ENCODE measurements at places on chromosomes 2 and 18. TPM values are rescaled to one million over a fixed set of nuclear protein-coding genes. Genes with fewer than 3 reads are reported as not detected.
A peak's percentile ranks its signal among the peaks of the same experiment; 100 is the strongest.

- H3K4me3 ChIP-seq, result no peak overlapping the region
- no peak for DNase-seq
- H3K27ac ChIP-seq, result no peak overlapping the region
- no peaks in the 10 kb centered on the region for H3K27me3 ChIP-seq
Measured at GRCh38 chr2:216711348-216711747, 16.0 kb upstream of the IGFBP5 start.

GRCh38 chr18:62610701-62611411, 88.0 kb downstream of the ZCCHC2 start:
- no peaks in the 10 kb centered on the region for H3K27me3 ChIP-seq
- peak overlapping the region; percentile 33 for H3K4me3 ChIP-seq
- no peaks in the 10 kb centered on the region for H3K36me3 ChIP-seq
- H3K27ac ChIP-seq, result no peak overlapping the region

DNA sequence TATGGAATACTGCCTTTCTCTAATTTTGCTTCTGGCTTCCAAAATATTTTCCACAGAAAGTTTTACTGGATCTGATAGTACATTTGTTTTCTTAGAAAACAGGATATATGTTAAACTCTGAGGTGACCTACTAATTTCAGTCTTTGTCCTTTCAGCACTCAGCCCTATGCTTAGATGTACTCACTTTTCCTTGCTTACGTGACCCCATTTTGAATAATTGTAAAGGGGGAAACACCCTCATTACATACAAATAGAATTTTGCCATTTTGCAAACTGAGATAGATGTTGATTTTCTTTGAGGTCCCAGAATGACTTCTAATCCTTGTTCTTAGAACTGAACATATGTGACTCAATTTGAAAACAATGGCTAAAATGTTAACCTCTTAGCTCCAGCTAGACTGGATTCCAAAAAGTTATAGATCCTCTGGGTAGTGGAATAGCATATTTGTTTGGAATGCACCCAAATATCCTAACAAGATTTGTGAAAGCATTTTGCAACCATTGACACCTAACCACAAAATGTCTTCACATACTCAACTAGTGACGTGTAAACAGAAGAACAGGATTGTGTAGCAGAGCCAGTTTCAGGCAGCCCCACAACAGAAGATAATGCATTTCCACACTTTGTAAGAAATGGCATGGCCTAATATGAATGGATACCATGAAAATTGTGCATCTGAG, 44.8 kb upstream of the EHBP1 start:
- peaks cover 15% of the 10 kb centered on the region for H3K4me1 ChIP-seq
- no peak for DNase-seq
- H3K27me3 ChIP-seq, result no peaks in the 10 kb centered on the region
- no peak overlapping the region for H3K4me3 ChIP-seq
- no peaks in the 10 kb centered on the region for H3K36me3 ChIP-seq

The CGREF1 gene
- 4.0 TPM for total RNA-seq

- H3K4me3 ChIP-seq, result no peak overlapping the region
- peaks cover 28% of the 10 kb centered on the region for H3K4me1 ChIP-seq
- no peak for DNase-seq
- peaks cover 21% of the 10 kb centered on the region for H3K27me3 ChIP-seq
- no peak overlapping the region for H3K27ac ChIP-seq
- H3K36me3 ChIP-seq, result no peaks in the 10 kb centered on the region
Measured at GRCh38 chr2:217360111-217360510, 500.2 kb upstream of the TNP1 start.

The CCNT2 gene
- total RNA-seq, result 38.1 TPM

DNA sequence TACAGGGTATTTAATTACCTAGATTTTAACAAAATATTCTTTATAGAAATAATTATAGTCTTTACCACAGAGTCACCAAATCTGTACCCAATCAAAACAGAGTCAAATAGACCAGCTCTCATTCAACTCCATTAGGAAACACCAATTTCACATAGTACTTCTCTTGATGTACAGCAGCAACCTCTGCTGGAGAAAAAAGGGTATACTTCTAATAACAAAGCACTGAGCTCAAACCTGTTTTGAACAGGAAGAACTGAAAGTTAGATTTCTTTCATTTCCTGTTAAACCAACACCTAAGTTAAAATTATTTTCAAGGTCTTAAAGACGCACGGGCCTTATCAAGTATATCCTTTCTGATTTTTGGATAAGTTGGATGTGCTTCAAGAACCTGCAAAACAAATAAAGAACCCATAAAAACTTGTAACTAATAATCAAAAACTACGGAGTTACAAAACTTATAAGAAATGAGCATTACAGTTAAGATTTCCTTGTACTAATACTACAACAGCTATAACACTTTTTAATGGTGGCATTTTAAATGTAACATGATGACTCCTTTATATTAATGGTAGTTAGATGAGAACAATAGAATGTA, 79.0 kb downstream of the TTC21B start:
- no peak overlapping the region for H3K27ac ChIP-seq
- H3K4me1 ChIP-seq, result peaks cover 6% of the 10 kb centered on the region
- no peaks in the 10 kb centered on the region for H3K36me3 ChIP-seq
- DNase-seq, result no peak
- no peak overlapping the region for H3K4me3 ChIP-seq

DNA sequence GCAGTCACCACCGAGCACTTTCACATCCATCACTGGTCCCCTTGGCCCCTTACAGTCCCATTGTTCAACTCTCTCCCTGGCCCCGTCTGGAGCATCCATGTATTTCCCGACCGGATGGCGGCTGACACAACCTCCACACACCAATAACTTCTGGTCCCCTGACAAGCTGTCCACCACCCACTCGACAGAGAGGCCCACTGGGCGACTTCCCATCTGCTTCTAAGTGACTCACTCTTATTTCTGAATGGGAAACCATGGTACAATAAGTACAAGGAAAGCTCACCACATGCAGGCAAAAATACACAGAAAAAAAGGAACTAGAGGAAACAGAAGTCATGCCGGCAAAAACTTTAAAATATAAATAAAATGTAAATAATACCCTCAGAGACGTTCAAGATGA, 82.9 kb upstream of the RAB12 start:
- H3K27ac ChIP-seq, result no peak overlapping the region
- H3K4me3 ChIP-seq, result no peak overlapping the region
- peaks cover 29% of the 10 kb centered on the region for H3K36me3 ChIP-seq

DNA sequence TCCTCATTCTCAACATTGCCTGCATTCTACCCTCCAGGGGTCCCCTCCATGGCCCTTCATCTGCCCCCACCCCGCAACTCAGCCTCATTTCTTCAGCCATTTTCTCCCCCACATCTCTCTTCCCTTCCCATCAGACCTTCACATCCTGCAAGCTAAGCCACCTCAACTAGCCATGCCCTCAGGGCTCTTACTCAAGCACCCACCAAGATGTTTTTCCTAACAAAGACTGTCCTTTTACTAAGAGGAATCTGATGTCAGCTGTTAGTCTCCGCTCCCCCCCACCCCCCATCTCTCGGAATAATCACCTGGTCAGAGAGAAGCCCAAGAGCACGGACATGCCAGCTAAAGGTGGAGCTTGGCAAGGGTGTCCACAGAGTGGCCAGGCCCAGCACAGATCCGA, 4.7 kb upstream of the CAPN10 start:
- no peak for DNase-seq
- H3K27me3 ChIP-seq, result no peaks in the 10 kb centered on the region
- no peaks in the 10 kb centered on the region for H3K36me3 ChIP-seq

DNA sequence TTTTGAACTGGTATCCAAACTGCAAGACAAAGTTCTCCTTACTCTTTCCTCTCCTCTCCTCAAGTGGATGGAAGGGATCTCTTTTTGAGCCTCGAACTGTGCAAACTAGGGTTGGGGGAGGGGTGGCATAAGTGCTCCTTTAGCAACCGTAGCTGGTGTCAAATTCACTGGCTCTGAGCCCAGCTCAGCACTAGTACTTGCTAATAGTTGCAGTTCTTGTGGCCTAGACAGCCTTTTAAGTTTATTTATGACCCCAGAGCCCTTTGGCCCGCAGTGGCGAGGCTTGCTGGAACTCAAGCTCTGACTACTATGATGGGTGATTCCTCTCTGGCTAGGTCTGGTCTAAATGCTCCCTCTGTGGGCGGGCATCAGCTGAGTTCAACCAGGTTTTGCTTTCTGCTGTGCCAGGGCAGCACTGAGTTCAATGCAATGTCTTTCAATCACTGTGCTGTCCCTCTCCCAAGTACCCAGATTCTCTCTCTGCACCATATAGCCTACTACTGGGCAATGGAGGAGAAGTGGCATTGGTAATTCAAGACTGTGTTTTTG, 528.4 kb upstream of the SYT4 start:
- peaks cover 21% of the 10 kb centered on the region for H3K4me1 ChIP-seq
- no peak overlapping the region for H3K27ac ChIP-seq
- DNase-seq, result no peak
- H3K36me3 ChIP-seq, result no peaks in the 10 kb centered on the region
- no peak overlapping the region for H3K4me3 ChIP-seq
- H3K27me3 ChIP-seq, result no peaks in the 10 kb centered on the region

The ALLC gene
- not detected for total RNA-seq

GRCh38 chr2:217222309-217222910, 362.5 kb upstream of the TNP1 start:
- H3K4me3 ChIP-seq, result no peak overlapping the region
- no peaks in the 10 kb centered on the region for H3K36me3 ChIP-seq
- H3K27me3 ChIP-seq, result no peaks in the 10 kb centered on the region
- H3K27ac ChIP-seq, result no peak overlapping the region
- no peak for DNase-seq
- peaks cover 3% of the 10 kb centered on the region for H3K4me1 ChIP-seq
